ENCODE measurements at places on chromosomes 6 and 20.

GRCh38 chr20:64038565-64039292, 2.7 kb downstream of the C20orf204 start:
- DNase-seq: peak; percentile 53

DNA sequence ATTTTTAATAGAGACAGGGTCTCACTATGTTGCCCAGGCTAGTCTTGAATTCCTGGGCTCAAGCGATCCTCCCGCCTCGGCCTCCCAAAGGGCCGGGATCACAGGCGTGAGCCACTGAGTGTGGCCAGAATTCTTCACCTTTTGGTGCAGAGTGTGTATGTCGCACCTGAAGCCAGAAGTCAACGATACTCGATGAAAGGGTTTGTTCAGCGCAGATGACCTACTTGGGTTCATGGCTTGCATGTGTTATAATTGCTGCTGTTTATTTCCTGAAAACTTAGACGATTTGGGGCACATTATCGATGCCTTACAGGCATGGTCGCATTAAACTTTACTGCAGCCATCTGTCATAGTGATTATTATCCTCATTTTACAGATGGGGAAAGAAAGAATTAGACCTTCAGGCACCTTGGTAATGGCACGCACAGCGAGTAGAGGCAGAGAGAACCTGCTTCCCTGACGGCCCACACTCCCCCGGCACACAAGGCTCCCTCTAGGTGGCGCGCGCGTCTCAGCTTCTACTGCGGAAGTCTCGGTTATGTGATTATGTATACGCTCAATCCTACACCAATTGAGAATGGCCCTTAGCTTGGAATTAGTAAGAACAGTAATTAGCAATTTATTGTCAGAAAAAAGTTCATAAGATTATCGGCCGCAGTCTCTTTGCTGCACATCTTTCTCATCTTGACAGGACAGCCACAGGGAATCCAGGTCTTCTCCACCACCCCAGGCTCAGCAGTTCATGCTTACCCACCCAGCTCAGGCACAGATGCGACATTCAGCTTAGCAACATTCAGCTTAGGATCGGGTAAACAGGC, 212.8 kb upstream of the PROKR2 start:
- peak; percentile 66 for DNase-seq

DNA sequence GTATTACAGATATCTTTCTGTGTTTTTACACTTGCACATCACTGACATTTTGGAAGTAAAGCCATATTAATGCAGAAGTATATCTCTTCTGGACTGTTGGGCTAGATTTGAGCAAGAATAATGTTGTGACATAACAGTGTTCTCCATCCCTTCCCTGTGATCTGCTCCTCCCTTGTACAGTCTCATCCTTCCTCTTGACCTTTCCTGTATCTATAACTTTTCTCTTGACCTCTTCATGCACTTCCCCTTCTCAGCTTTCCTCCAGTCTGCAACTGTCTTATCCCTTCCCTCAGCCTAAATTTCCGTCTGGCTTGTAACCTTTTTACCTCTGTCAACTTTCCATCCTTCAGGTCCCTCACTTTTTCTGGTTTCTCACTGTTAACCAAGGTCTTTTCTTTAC, 29.8 kb downstream of the NCOA3 start:
- no peak for DNase-seq

- DNase-seq: no peak
Measured at GRCh38 chr20:57576002-57576401, 15.1 kb downstream of the PCK1 start.

DNA sequence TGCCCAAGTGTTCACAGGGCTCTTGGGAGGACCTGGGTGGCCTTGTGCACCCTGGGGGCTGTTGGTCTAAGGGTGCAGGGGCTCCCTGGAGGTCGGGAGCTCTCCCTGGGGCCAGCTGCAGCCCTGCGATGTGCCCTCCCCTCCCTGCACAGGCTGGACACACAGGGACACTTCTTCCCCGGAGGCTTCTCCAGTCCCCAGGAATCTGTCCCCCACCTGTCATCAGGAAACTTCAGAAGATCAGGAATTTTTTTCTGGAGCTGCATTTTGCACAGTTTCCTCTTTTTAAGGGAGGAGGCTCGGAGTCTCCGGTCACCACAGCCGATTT, 66.9 kb upstream of the BHLHE23 start:
- no peak for DNase-seq

DNA sequence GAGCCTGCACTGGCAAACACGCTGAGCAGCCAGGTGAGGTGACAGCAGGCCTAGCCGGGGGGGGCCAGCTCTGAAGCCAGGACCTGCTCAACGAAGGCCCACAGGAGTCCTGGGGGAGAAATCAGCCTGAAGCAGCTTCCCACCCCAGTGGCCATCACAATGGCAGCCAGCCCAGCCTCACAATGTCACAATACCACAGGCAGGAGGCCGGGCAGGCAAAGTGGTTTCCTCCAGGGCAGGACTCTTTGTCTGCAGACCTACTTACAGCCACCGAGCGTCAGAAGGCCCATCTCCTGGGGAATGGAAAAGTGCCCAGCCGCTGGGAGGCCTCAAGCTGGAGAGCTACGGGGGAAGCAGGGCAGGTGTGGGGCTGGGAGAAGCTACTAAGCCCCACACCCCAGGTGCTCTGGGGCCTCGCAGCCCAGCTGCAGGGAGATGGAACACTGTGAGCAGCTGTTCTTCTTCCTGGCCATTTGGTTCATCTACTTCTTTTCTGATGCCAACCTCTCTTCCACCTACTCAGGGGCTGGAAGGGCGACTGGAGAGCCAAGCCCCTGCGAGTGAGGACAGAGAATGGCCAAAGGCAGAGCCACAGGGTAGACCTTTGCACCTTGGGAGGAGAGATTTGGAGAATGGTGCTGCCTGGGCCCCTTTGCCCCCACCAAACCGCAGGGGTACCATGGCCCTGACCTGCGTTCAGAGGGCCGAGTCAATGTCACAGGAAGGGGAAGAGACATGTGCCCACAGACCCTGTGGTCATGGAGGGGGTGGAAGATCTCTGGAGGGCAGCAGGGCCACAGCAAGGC, 22.3 kb upstream of the AVP start:
- DNase-seq: no peak

GRCh38 chr20:46683668-46683938, 5.6 kb downstream of the TP53RK start:
- no peak for DNase-seq

GRCh38 chr6:126873351-126873750, 245.1 kb upstream of the RSPO3 start:
- no peak for DNase-seq
